ENCODE measurements at places on chromosomes 11 and 22. TPM values are rescaled to one million over a fixed set of nuclear protein-coding genes. Genes with fewer than 3 reads are reported as not detected.

The PARVB gene
- total RNA-seq, result 36.4 TPM

The GRAP2 gene
- total RNA-seq, result 2.5 TPM

The OR5D16 gene
- not detected for total RNA-seq

The CCDC116 gene
- total RNA-seq, result 0.35 TPM

The CRYBA4 gene
- total RNA-seq, result not detected

The TEX12 gene
- total RNA-seq, result 1.3 TPM

The NXPE2 gene
- 0.70 TPM for total RNA-seq

The NPTXR gene
- 6.9 TPM for total RNA-seq

The SLC43A1 gene
- total RNA-seq, result 18.0 TPM

The KLHL35 gene
- 1.9 TPM for total RNA-seq

The MRGPRX3 gene
- not detected for total RNA-seq

The TBX10 gene
- total RNA-seq, result not detected

The CDK2AP2 gene
- 38.0 TPM for total RNA-seq

The LRRN4CL gene
- total RNA-seq, result 5.4 TPM

The H19 gene
- total RNA-seq, result 6,968 TPM

The CHID1 gene
- 55.0 TPM for total RNA-seq

The CD3G gene
- 0.47 TPM for total RNA-seq

The RCE1 gene
- total RNA-seq, result 22.7 TPM

The GLYATL1 gene
- total RNA-seq, result 115 TPM

The DGCR6 gene
- total RNA-seq, result 6.4 TPM

The DTX4 gene
- total RNA-seq, result 25.5 TPM

The CDHR5 gene
- total RNA-seq, result 21.3 TPM

The UFD1 gene
- total RNA-seq, result 29.4 TPM

The SLC37A4 gene
- total RNA-seq, result 35.3 TPM

The PDE2A gene
- total RNA-seq, result 26.7 TPM

Measured in metanephros (tissue), 2 donors.